NCI-H526 treated with DMSO at 0.1 percent for 48 hours (cell line): ENCODE measurements at places on chromosomes 5 and 9.

GRCh38 chr5:41371738-41372137 is 138.7 kb downstream of the PLCXD3 start:
- DNase-seq = no peak

- DNase-seq = no peak
Observed at GRCh38 chr9:69397384-69398214, 72.6 kb downstream of the ENTREP1 start.

GRCh38 chr5:14707811-14708390 is 43.4 kb downstream of the OTULIN start:
- DNase-seq = no peak

DNA sequence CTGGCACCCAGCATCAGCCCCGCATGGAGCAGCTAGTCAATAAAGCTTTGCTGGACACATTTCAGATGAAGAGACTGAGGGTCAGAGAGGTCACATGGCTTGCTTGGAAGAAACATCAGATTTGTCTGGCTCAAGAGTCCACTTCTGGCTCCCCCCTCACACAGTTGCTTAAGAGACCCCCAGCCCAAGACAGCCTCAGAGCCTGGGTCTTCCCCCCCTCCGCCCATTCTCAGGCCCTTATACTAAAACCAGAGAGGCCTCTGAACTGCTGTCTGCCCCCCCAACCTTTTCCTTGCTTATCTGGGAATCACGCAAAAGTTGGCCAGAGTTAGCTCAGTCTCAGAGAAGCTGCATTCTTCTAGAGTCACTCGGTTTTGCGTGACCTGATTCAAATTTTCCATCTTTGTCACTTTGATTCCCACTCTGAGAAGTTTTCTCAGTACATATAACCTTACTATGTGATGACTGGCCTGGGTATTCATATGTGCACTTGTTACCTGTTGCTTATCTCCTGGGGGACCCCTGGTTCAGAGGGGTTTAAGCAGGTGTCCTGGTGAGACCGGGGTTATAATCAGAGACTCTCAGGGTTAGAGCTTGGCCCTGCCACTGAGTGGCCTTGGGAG is 145.4 kb upstream of the IER5L start:
- no peak for DNase-seq

DNA sequence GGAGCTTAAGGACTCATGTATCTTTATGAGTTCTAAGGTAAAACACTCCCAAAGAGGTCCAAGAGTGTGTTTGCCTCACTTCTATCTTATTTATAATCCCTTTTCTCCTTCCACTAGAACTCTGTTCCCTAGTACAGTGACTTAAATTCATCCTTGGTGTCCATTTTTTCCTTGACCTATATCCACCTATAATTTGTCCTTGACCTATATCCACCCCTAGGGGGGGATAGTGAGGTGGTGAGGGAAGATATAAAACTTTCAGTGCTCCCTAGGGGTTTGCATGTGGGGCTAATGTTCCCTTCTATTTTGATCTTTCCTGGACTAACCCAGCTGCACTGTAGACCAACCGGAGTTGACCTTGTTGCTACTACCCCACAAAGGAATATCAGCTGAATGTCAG is 83.5 kb upstream of the GNAQ start:
- DNase-seq = peak; percentile 2

GRCh38 chr5:100647461-100648230 is 112.5 kb downstream of the FAM174A start:
- no peak for DNase-seq

GRCh38 chr9:33468797-33469621 is 4.7 kb downstream of the NOL6 start:
- DNase-seq = no peak

GRCh38 chr9:16884952-16885513 is 14.6 kb upstream of the BNC2 start:
- peak; percentile 70 for DNase-seq

GRCh38 chr9:136308006-136308701 is 4.3 kb upstream of the CCDC187 start:
- no peak for DNase-seq

DNA sequence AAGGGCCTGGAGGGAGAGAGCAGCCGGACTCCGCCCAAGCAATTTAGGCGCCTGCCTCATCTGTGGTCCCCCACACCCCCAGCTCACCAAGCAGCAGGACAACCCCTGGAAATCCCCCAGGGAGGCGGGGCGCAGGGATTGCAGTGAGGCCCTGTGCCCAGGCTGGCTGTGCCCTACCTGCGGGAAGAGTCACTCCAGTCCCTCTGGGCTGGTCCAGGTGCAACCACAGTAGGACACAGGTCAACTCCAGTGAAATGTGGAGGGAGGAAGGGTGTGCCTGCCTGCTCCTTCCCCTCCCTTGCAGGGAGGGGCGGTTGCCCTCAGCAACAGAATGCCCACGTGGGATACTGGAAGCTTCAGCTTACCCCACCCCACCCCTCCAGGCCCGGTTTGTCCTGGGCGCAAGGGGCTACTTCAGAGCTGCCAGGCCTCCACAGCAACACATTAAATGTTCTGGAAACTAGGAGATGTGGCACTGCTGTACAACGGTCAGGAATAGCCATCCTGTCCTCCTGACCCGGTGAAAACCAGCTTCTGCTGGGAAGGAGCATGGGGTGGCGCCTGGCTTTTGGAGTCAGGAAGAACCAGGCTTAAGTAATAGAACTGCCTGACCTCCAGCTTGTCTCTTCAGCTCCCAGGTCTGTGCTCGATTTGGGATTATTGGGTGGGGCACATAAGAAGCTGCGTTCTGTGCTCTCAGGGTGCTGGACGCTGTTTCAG is 22.5 kb downstream of the ABO start:
- no peak for DNase-seq

GRCh38 chr9:3575821-3576220 is 50.0 kb upstream of the RFX3 start:
- no peak for DNase-seq

- DNase-seq = no peak
Observed at GRCh38 chr9:33453286-33453860, 6.0 kb upstream of the AQP3 start.

GRCh38 chr5:14414656-14415023 is 167.0 kb upstream of the OTULINL start:
- peak; percentile 41 for DNase-seq

DNA sequence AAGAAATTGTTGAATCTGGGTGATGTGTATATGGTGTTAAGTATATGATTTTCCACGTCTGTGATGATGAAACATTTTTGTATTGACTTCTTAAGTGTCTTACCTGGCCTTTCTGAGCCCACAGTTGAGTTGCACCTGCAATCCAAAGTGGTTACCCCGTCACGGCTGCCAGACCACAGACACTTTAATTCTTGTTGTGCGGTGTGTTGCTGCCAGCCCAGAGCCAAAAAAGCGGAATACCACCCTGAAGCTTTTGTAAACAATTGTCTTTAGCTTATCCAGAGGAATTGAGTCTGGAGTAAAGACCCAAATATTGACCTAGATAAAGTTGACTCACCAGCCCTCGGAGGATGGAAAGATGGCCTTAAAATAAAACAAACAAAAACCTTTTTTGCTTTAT is 35.1 kb downstream of the MTAP start:
- DNase-seq = no peak

- DNase-seq = no peak
Observed at GRCh38 chr9:133775951-133776905, 38.1 kb upstream of the SARDH start.
